SIG-M5 (cell line): ENCODE measurements at places on chromosomes 1 and 21.

GRCh38 chr1:202677433-202677832 is 32.8 kb downstream of the SYT2 start:
- DNase-seq = no peak

GRCh38 chr1:206035027-206035426 is 11.3 kb upstream of the CTSE start:
- no peak for DNase-seq

DNA sequence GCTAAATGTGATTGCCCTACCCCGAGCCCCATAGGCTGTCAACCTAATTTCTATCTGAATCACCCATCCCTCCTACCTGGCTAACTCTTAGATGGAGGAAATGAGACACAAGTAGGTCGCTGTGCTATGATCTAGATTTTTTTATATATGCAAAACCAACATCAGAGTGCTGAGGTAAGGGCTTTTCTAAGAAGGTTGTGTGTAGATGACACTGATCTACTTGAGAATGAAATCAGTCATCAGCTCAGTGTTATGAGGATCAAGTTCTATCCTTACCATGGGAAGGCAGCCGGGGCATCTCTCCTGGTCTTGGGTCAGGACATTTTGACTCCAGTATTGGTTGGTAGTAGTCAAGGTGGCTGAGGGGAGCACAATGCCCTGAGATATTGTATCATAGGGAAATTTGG is 23.6 kb downstream of the SLAMF1 start:
- DNase-seq = no peak

DNA sequence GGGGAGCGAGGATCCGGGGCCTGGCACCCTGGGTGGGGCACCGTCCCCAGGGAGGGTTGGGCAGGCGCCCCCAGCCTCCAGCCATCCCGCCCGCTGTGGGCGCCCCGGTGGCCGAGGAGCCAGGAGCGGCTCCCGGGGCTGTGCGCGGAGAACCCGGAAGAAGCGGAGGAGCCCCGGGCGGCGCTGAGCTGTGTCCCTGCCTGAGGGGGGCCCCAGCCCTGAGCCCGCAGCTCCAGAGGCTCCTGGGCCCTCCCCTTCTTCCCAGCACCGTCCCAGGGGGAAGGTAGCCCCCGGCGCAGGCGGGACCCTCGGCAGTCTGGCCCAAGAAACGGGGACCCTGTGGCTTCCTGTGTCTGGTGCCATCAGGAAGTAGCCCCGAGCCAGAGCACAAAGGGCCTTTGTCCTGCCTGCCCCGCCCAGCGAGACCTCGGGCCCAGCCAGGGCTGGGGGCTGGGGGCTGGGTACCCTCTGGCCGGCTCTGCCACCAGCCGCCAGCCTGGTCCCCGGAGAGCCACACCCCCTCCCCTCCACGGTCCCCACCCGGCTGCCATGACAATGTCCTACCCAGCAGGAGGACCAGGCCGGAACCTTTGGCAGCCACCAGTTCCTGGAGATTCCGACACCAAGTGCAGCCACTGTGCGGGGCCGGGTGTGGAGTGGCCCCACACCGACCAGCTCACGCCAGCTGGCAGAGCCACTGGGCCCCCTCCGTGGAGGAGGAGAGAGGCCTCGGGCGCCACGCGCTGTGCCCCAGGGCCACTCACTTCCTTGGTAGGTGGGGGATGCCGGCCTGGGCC is 15.6 kb upstream of the TTLL10 start:
- no peak for DNase-seq

GRCh38 chr1:47562799-47563198 is 125.0 kb downstream of the FOXD2 start:
- DNase-seq = no peak

DNA sequence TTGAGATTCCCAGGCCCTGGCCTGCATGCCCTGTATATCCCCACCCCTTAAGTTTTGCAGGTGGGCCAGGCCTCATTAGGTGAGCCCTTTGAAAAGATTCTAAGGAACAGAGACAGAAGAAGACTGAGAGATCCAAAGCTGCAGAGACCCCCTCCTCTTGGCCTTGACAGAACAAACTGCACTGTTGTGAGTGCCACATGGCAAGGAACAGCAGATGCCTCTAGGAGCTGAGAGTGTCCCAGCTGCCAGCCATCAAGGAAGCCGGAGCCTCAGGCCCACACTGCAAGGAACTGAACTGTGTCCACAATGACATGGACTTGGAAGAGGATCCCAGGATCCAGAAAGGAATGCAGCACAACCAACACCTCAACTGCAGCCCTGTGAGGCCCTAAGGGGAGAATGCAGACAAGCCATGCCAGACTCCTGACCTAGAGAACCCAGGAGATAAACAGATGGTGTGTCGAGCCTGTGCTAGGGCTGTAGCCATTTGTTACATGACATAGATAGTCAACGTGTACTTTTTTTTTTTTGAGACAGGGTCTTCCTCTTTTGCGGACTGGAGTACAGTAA is 182.7 kb downstream of the AJAP1 start:
- no peak for DNase-seq

GRCh38 chr21:18274370-18274769 is 29.7 kb downstream of the CHODL start:
- DNase-seq = no peak

DNA sequence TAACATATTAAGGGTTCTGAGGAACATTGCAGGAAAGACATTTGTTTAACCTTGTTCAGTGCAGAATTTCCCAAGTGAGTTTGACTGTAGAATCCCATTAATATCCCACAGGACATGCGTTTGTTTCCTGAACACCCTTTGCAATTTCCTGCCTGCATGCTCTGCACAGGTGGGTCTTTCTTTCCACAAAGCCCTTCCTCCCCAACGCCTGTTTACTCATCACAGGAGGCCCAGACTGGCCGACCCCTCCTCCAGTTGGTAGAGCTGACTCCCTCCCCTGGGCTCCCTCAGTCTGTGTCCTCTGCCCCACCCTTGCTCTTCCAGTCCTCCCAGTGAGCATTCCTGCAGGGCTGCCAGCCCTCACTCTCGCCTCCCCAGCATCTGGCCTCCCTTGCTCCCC is 47.5 kb upstream of the CTPS1 start:
- DNase-seq = no peak

- DNase-seq = no peak
These were observed 5.3 kb upstream of the PFKL start for GRCh38 chr21:44294391-44295162.

DNA sequence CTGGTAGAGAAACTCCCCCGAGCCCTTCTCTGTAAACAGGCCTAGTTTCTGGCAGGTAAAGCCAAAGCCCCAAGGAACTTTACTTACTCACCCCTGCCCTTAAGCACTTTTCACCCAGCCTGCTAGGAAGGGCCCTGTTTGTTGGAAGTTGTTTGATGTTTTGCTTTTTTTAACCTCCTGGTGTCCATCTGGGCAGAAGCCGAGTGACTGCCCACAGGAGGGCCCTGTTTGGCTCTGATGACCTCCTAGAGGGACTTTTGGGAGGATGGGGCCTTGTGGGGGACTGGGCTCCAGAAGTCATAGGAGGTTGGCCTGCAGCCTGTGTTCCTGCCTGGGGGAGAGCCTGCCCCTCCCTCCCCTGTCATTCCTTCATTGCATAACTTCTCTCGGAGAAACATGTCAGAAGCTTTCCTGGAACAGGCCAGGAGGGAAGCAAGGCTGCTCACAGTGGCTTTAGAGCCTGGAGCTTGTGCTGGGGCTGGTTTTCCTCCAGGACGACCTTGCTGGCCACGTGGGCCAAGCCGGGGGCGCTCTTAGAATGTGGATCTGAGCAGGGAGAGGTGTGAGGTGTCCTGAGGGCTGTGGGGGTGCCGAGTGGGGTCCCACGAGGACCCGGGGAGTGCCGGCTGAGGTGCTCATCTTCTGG is 33.9 kb downstream of the COQ8A start:
- no peak for DNase-seq

GRCh38 chr1:46718340-46718726 is 581 bp downstream of the EFCAB14 start:
- DNase-seq = no peak

- DNase-seq = no peak
These were observed 7.1 kb upstream of the ATP13A2 start for GRCh38 chr1:17018849-17019248.

DNA sequence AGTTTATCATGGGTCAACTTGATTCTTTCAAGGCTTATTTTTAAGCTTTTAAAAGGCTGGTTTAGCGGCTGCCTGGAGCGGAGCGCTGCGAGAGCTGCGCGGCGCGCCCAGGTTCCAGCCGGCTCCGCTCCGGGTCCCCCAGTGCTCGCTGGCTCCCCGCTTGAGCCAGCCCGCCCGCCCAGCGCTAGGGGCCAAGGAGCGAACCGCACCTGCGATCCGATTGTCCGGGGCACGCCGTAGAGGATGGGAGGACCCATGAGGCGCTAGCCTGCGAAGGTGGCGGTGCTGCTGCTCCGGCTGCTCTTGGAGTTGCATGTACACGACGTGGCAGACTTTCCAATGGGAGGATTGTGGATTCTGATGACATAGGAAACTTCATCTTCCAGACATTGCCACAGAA is 9.9 kb upstream of the CFHR4 start:
- DNase-seq = no peak

GRCh38 chr1:86971778-86972177 is 57.3 kb downstream of the HS2ST1 start:
- no peak for DNase-seq

- no peak for DNase-seq
These were observed 28.8 kb downstream of the TSPAN2 start for GRCh38 chr1:115060501-115060900.

GRCh38 chr1:145949219-145949618 is 8.6 kb downstream of the LIX1L start:
- DNase-seq = no peak

DNA sequence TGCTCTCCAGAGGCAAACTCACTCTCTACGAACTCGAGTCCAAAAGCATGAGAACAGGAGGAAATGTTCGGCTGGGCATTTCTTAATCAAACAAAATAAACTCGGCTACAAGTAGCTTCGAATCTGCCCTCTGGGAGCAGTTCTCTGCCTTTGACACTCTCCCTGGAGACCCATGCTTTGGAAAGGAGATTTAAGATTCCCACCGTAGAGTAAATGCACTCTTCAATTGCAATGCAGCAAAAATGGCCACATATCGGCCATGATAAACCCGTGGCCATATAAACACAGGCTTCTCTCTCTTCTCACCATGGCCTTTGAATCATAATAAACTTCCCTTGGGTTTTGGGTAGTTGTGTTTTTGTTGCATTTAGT is 215.4 kb downstream of the TOMM20 start:
- no peak for DNase-seq

GRCh38 chr1:66598670-66599069 is 64.7 kb downstream of the SGIP1 start:
- no peak for DNase-seq

- DNase-seq = no peak
These were observed 12.8 kb downstream of the S100A7 start for GRCh38 chr1:153447498-153448170.

DNA sequence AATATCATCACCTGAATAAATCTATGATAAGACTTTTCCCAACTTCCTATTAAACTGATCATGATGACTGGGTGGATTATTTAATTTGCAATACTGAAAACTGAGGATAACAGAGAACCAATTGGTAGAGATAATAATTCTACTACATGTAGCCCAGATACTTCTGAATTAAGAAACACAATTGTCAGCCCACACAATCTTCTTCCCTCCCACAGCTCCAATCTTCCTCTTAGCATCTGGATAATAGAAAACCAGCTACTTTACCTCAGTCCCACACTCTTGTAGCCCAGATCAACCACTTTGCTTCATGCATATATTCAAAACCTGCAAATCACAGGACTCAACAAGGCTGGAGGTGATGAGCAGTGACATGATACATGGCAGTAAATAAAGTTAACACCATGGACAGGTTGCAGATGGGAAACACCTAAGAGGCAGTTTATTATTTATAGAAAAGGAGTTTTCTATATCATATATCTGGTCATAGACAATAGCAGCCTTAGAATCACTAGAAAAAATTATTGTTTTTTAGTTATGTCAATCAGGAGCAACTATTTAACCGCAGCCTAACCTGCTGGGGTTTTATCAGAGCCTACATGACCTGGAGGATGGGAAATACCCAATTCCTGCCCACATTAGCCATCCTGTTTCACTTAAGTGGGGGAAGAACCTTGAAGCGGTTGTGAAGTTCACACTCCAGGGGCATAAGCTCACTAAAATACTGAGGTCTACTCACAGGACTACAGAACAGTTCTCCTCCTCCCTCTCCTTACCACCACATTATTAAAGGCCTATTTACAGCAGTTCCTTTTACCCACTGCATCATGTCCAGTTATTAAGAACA is 16.7 kb downstream of the FRRS1 start:
- no peak for DNase-seq

- no peak for DNase-seq
These were observed 38.5 kb downstream of the TRIM11 start for GRCh38 chr1:228367798-228368791.

DNA sequence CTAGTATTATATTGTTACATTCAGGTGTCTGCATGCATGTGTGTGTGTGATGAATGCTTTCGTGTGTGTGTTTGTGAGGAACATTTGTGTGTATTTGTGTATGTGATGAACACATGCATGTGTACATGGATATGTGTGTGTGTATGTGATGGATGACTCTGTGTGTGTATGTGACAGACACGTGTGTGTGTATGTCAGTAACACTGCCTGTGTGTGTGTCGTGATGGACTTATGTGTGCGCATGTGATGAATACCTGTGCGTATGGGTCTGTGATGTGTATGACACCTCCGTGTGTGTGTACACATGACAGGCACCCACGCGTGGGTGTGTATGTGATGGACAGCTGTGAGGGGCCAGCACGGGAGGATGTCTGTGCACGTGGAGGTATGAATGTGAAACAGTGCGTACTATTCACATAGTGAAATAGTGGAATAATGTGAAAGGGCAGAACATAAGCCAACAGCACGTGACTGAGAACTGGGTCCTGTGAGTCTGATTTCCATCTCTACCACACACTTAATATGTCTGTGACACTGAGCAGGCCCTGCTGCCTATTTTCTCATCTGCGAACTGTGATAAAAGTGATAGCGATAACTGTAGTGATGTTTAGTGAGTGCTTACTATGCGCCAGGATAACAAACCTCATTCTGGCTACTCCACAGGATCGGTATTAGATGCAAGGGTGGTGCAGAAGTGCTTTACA is 41.8 kb upstream of the CSF3R start:
- no peak for DNase-seq

GRCh38 chr1:198498881-198499280 is 41.6 kb downstream of the ATP6V1G3 start:
- no peak for DNase-seq
